Retina (tissue), 1 donor: ENCODE measurements at places on chromosomes 2 and 18.

DNA sequence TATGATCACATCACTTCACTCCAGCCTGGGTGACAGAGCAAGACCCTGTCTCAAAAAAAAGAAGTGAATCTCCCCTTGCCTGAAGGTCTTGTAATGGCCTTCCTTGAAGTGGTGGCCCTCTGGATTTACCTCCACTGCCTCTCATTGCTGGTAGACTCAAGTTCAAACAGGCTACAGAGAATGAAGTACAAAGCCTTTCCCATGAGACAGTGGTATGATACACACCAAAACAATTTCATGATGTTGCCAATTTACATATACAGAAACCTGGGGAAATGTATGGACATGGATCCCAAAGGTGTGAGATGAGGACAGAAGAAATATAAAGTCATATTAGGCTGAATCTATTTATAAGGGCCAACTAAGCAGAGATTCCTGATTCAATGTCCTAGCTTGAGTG, 4.8 kb upstream of the NOTO start:
- no peak for DNase-seq

DNA sequence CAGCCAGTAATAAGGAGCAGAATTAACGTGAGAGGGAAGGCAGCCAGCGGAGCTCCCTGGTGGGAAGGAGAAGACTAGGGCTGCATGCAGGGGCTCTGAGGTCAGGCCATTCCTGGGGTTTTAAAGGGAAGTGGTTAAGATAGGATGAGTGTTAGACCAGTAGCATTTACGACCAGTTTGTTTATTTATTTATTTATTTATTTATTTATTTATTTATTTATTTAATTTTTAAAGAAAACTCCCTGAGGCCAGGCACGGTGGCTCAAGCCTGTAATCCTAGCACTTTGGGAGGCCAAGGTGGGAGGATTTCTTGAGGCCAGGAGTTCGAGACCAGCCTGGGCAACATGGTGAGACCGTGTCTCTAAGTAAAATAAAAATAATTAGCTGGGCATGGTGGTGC, 152.8 kb downstream of the FHOD3 start:
- DNase-seq, result no peak

DNA sequence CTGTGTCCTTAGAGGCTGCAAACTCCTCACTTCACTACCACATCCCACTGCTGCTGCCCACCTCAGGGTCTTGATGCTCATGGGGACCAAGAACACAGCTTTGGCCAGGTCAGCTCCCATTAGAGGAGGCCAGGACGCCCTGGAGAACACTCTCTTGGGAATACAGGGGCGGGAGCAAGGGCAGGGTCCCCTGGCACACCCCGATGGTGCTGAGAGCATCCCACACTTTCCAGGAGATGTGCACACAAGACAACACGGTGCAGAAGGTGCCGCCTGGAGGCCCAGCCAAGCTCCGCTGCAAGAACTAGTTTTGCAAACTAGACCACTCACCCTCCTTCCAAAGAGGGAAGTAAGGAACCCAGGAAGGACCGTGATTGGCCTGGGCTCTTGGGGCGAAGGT, 304.4 kb upstream of the SALL3 start:
- no peak for DNase-seq

- no peak for DNase-seq
Measured at GRCh38 chr18:53126210-53126609, 786.2 kb downstream of the DCC start.

DNA sequence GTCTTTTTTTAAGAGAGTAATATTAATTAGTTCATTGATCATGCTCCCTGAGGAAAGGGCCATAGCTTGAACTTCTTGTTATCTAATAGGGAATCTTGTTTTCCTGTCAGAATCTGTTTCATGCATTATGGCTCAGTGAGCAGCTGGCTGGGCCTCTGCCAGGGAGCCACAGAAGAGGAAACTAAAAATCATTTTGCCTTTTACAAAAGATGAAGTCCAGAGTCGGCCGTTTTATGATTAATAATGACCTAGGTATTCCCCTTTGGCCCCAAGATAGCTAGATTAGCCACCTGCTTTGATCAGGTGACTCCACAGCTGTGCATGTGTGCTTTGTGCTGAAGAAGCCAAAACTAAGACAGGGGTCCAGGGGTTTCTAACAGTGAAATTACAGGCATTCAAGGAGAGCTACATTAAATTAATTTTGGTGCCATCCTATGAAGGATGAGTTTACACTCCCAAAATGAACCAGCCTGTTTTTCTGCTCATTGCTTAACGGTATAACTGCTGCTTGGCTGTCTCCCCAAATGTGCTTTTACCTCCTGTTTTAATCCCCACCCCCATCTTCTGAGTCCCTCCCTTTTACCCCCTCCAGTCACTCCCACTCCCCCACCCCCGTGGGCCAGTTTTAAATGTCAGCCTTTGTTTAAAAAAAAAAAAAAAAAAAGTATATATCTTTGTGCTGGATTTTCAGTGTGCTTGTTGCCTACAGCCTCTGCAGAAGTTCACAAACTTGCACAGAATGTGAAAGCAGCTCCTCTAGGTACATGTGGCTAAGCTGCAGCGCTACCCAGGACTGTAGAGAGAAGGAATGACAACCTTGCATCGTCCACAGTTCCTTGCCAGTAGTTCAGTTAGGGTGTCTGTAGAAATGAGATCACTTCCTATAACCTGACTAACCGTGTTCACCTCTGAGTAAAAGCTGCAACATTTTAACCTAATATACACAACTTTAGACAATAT, 93.1 kb downstream of the CABLES1 start:
- DNase-seq, result peak; percentile 33

GRCh38 chr2:66565291-66565690, 130.4 kb downstream of the MEIS1 start:
- no peak for DNase-seq

GRCh38 chr2:170264522-170264860, 86.5 kb downstream of the MYO3B start:
- DNase-seq, result no peak

DNA sequence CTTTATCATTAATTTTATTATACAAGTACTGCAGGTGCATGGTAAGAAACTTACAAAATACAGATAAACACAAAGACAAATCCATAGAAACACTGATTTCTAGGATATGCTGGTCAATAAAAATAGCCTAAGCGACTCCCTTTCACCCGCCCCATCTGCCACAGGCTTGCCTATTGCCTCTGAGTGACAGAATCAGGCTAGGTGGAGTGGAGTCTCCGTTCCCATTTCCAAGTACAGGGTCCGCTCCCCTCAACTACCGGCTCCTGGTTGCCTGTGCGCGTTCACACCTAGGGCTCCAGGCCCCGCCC, 201 bp upstream of the TRAPPC12 start:
- no peak for DNase-seq

GRCh38 chr2:133271105-133271504, 297.2 kb downstream of the NCKAP5 start:
- no peak for DNase-seq

DNA sequence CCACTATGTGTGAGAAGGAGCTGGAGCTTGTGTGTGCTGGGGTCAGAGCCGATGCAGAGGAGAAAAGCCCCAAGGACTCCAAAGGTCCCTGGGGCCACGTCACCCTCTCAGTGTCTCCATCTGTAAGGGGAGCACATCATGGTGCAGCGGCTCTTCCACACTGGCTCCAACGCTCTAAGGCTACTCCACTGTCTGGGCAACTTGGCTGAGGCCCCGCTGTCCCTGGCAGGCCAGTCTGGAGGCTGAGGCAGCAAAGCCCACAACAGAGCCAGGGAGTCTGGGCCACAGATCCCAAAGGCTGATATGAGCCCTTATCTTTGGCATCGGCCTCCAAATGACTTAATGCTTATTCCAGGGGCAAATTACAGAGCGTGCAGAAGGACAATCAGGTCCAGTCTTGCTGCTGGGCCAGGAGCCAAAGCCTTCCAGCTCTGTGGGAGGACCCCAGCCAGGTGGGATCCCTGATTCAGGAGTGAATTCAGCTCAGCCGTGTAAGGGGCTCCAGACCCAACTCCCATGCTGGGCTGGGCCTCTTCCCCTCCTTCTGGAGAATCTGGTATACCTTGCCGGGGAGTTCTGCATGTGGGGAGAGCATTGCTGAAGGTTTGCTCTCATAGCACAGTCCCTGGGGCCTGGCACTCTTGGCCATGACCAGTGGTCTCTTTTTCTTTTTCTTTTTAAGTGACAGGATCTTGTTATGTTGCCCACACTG, 1.8 kb upstream of the DUSP2 start:
- no peak for DNase-seq

DNA sequence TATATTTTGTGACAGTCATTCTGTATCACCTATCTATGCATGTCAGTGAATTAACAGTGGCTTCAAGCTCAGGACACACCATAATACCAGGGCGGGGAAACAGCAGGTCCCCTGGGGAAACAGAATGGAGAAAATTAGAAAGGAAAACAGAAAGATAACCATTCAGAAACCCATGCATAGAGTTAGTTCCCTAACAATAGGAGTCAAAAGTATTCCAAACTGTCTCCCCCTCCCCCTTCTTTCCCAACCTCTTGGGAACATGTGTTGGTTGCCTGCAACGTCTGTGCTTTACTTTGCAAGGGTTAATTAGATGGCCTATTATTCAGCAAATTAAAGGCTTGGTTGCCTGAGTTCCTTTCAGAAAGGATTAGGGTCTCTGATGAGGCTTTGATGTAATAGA, 176.4 kb downstream of the MYO3B start:
- DNase-seq, result peak; percentile 72

DNA sequence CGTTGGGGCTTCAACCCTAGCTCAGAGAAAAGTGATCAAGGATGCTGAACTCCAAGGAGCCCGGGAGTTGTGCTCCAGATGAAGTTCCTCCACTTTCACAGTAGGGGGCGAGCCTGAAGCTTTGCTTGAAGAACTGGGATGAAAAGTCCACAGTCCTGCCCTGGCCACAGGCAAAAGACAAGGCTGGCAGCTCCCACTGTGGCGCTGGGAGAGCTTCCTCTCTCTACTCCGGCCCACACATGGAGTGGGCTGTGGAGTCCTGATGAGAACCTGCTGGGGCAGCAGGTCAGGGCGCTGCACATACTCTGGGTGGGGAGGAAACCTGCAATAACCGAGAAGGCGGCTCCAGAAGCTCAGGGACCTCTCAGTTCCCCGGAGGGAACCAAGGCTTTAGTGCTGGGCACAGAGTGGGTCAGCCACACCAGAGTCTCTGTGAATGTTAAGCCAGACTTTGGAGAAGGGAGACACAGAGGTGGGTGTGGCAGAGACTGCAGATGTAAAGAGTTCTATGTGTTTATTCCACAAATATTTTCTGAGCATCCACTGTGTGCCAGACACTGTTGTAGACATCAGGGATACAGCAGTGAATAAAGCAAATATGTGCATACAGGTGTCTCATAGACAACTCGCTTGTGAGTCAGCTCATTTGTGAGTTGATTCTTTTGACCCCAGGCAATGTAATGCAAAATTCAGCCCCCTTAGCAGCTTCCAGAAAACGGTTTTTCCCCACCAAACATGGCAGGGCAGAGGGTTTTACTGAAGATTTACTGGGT, 48.0 kb upstream of the MRPL33 start:
- DNase-seq, result peak; percentile 66

- DNase-seq, result peak; percentile 35
Measured at GRCh38 chr2:7119132-7119835, 202.1 kb downstream of the RNF144A start.

DNA sequence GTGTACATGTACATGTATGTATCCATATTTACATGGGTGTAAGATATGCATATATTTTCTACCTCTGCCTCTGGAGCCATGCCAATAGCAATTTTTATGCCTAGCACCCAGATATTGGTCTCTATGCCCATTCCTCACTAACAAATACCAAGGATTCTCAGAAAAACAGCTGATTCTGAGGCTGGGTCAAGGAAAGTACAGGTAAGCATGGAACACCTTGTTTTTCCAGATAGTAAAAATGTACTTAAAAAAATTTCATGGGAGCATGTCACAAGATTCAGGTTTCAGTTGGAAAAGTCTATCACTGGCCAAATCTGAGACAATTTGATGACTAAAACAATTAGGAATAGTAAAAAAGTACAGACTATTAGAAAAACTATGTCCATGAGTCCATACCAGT, 114.5 kb upstream of the MAPRE2 start:
- DNase-seq, result no peak

GRCh38 chr2:216713691-216714336, 18.5 kb upstream of the IGFBP5 start:
- DNase-seq, result no peak

DNA sequence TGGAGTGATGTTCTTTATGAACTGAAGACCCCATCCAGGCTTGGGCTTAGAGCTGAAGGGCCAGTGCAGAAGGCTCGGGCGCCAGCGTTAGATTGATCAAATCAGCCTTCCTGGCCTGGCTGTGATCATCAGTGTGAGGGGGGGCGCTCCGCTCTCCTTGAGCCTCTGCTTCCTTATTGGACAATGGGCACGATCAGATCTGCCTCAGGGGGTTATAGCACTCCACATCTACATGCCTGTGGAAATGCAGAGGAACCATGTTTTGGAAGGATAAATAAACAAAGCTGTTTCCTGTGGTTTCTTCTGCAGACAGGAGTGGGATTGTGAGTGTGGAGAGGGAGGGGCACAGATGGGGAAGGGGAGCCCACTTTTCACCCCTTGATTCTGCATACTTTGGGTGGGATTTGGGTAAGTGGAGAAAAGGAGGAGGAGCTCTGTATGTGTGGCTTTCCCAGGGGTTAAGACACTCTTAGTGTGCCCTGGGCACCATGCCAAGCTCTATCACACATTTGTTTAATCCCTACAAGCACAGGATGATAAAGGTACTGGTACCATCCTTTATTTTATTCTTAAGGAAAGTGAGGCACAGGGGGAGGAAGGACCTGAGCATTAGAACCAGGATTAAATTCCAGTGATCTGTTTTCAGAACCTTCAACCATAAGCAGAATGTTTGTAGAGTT, 150.5 kb downstream of the EN1 start:
- no peak for DNase-seq

DNA sequence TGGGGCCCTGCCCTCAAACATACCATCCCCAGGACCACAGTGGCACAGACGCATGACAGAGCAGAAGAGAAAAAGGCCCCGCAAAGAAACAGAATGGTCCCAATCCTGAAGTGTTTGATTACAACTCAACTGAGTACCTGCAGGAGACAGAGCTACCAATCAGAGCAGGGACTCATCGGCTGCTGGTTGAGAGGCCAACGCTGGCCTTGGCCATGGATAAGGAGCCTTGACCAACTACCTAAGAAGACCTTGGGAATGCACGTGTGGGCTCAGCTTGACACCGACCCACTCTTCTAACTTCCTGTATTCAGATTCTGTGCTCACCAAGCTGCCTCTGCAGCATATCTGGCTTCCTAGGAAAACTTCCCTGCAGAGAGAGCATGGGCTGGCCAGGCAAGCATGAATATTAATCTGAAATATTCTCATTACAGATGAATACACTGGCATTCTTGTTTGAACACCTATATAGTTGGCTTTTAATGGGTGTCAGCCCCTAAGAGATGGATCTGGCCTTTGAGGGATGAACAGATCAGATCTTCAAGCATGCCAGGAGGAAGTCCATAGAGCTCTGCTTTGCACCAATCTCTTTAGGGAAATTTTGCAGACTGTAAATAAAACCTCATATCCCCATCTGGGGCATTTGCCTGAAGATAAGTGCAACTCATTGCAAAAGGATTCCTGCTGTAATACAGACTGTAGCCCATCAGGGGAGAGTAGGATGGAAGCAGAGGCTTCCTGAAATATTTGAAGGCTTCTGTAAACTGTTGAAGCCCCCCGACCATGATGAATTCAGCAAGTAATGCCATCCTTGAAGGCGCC, 135.4 kb downstream of the BCL2 start:
- DNase-seq, result no peak
